Small intestine (tissue), 16 donors: ENCODE measurements at places on chromosomes 12 and 14. TPM values are rescaled to one million over a fixed set of nuclear protein-coding genes. Genes with fewer than 3 reads are reported as not detected.

Gene LIN52
- 10.8 TPM for polyA plus RNA-seq

Gene WNT1
- not detected for polyA plus RNA-seq

Gene ACACB
- polyA plus RNA-seq: 7.0 TPM

Gene OR10A7
- polyA plus RNA-seq: not detected

Gene RD3L
- polyA plus RNA-seq: not detected

DNA sequence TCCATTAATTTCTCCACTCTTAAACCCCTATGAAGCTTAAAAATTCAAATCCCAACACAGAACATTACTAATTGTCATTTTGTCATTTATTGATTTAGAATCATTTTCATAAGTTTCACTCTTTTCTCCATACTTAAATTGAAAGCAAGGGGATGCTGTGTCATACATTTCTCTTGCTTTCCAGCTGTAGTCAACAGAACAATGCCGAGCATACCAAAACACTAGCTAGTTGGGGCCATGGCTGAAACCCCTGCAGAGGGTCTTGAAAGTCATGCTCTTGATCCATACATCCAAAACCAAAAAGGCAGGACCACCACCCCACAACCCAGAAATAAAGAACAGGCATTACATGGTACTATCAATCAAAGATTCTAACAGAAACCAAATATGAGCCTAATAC, 9.0 kb downstream of the EXOC5 start:
- H3K27me3 ChIP-seq: no peaks in the 10 kb centered on the region
- DNase-seq: no peak
- H3K4me3 ChIP-seq: no peak overlapping the region
- no peaks in the 10 kb centered on the region for H3K36me3 ChIP-seq
- H3K4me1 ChIP-seq: peaks cover 4% of the 10 kb centered on the region
- no peak overlapping the region for H3K27ac ChIP-seq

- H3K4me3 ChIP-seq: no peak overlapping the region
- no peaks in the 10 kb centered on the region for H3K27me3 ChIP-seq
- no peak overlapping the region for H3K27ac ChIP-seq
- no peak for DNase-seq
- no peaks in the 10 kb centered on the region for H3K36me3 ChIP-seq
Measured at GRCh38 chr12:125515887-125516286, 450.7 kb downstream of the AACS start.

DNA sequence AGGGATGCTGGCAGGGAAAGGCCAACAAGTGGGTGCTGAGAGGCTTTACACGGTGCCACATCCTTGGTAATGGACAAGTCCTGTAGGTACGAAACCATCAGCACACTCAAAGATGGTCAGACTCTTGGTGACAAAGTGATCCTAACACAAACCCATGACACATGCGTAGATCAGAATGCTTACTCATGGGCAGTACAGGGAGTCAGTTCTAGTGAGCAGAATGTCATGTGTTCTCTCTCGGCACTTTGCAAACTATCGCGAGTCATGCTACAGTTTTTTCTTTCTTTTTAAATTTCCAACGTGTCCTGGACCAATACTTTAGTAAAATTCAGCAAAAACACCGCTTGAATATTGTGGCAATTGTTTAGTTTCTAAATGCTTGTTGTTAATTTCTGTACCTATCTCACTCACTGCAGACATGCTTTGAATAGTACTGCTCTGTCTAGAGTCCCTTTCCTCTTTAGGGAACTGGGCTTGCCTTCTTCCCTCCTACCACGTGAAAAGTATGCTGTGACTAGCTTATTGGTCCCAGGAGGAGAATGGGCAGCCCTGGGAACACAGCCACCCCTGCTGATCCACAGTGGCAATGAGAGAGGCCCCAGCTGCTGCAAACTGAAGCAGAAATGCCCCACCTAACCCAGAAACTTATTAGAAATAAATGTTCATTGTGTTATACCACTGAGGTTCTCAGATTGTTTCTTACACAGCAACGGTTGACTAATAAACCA, 62.4 kb downstream of the UBR7 start:
- no peak for DNase-seq
- no peak overlapping the region for H3K27ac ChIP-seq
- H3K27me3 ChIP-seq: no peaks in the 10 kb centered on the region
- peaks cover 8% of the 10 kb centered on the region for H3K36me3 ChIP-seq
- no peaks in the 10 kb centered on the region for H3K4me1 ChIP-seq
